AG04450 (cell line): ENCODE measurements at places on chromosomes 12 and 14.

- DNase-seq: no peak
Observed at GRCh38 chr12:53965281-53966084, 7.4 kb upstream of the HOXC11 start.

DNA sequence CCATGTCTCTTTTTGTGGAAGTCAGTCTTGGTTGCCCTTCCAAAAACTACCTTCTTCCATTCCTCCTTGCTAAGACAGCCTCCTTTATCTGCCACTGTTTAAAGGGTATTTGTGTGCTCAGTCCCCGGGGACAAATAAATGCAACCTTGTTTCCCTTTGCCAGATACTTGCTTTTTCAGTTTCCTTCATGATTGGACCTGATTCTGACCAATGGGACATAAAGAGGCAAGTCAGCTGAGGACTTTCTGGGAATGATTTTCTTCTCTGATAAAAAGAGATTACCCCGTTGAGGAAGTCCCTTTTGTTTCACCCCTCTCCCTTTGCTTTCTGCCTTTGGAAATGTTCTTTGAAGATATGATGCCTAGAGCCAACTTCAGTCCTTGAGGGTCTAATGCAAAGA lies 7.4 kb upstream of the TUBA1B start:
- DNase-seq: no peak

GRCh38 chr14:84806622-84807021 lies 723.3 kb upstream of the FLRT2 start:
- no peak for DNase-seq

DNA sequence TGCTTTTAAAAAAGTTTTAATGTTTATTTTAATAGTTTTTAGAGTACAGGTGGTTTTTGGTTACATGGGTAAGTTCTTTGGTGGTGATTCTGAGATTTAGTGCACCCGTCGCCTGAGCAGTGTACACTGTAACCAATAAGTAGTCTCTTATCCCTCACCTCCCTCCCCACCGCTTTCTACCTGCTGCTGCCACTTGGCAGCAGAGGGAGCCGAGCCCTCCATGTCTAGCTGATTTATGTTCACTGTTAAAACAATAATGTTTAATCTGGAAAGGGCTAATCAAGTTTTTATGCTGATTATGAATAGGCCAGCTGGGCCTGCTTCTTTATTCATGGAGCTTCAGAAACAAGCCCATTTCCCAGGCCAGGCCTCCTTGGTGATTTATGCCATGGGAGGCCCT lies 73.1 kb downstream of the ADCK1 start:
- DNase-seq: no peak

DNA sequence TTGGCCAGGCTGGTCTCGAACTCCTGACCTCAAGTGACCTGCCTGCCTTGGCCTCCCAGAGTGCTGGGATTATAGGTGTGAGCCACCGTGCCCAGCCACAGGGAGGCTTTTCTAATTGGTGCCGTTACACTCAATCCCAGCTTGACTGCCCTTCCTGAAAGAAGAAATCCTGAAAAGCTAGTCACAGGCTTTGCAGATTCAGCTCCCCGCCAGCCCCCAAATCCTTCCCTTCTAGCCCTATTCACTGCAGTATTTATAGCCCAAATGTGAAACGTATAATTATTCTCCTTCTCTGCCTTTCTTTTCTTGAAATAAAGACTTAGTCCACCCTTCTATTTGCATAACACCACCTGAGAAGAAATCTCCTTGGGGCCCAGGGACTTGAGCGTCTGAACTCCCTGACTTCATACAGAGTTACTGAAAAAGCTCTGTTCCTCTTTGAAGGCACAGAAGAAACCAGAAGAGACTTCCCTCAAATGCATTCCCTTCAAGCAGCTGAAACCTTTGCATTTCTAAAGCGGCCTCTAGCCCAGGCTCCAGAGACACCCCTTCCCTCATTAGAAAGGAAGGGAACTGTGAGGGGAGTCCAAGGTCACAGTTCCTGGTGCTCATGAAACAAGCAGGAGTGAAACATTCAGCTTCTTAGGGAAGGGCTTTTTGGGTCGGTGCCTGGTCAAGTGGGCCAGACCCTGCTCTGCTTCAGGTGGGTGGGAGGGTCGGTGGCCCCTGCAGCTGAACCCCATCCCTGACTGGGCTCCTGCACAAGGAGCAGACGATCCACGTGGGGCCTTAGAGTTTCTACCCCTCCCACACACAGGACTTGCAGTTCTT lies 42.3 kb upstream of the BATF start:
- DNase-seq: no peak
